Stimulated activated CD4-positive, alpha-beta T cell treated with anti-CD3 and anti-CD28 coated beads, Interleukin-2, amount 100 ng/mL, for 4 hours (primary cell): ENCODE measurements at places on chromosomes 13 and 19.

DNA sequence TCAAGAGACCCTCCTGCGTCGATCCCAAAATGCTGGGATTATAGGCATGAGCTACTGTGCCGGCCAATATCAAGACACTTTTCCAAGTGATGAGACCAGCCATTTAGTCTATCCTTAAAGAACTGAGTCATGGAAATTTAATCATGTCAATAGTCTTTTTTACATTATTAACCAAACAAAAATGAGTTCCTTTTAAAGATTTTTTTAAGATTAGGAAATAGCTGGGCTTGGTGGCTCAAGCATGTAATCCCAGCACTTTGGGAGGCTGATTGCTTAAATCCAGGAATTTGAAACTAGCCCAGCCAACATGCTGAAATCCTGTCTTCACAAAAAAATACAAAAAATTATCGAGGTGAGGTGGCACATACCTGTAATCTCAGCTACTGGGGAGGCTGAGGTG is 16.7 kb upstream of the ZNF564 start:
- no peak for DNase-seq

- DNase-seq, result no peak
Observed at GRCh38 chr19:49781394-49781793, 14.6 kb downstream of the AP2A1 start.

GRCh38 chr19:53254411-53255341 is at the start of gene ZNF677:
ZNF677 (minus strand) TSS chr19:53254873; CDS start chr19:53251550, 3,323 bp downstream.
- peak; percentile 75 for DNase-seq

DNA sequence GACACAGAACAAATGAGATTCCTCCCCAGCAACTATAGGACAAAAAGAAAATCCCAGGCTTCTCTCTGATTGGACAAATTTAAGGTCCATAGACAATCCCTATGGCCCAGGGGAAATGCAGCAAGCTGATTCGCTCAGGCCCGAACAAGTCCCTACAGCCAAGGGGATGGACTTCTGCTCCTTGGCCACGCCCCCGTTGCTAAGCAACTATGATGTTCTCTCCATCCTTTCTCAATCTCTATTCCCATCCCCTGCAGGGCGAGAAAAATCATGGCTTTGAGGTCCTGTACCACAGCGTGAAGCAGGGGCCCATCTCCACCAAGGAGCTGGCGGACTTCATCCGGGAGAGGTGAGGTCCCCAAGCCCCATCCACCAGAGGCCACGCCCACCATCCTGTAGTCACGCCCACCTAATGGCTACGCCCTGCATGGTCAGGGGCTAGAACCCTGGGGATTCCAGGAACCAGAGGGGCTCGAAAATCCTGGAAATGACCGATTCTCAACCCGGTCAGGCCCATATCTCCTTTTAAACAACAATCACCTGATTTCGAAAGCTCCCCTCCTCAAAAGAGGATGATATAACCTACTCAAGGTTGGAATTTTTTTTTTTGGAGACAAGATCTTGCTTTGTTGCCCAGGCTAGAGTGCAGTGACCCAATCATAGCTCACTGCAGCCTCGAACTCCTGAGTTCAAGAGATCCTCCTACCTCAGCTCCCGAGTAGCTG is 11.4 kb downstream of the FCHO1 start:
- no peak for DNase-seq

- DNase-seq, result no peak
Observed at GRCh38 chr13:25990801-25991200, 61.0 kb downstream of the SHISA2 start.

GRCh38 chr13:28820099-28821051 is at the start of gene MTUS2:
MTUS2 (plus strand) TSS chr13:28820339.
- DNase-seq, result peak; percentile 57

- no peak for DNase-seq
Observed at GRCh38 chr19:7787602-7788177, 24.6 kb downstream of the CLEC4M start.

GRCh38 chr13:20173116-20173746 is 12.4 kb upstream of the GJA3 start:
- no peak for DNase-seq

DNA sequence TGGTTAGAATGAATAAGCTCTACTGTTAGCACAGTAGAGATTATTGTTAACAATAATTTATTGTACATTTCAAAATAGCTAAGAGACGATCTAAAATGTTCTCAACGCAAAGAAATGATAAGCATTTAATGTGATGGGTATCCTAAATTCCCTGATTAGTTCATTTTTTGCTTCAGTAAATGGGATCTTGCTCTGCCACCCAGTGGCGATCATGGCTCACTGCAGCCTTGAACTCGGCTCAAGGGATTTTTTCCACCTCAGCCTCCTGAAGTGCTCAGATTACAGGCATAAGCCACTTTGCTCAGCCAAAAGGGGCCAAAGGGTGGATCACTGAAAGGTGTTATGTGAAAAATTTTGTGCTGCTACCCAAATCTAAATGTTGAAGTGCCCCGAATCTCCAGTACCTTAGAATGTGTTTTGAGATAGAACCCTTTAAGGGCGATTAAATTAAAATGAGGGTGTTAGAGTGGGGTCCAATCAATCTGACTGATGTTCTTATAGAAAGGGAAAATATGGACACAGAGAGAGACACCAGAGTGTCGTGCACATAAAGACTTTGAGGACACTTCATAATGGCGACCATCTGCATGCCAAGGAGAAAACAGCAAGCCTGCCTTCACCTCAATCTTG is 31.5 kb upstream of the ZNF766 start:
- DNase-seq, result peak; percentile 35

- DNase-seq, result no peak
Observed at GRCh38 chr19:49116544-49116943, 2.4 kb downstream of the LIN7B start.

GRCh38 chr13:39016087-39016486 is 21.8 kb downstream of the PROSER1 start:
- no peak for DNase-seq
